ENCODE measurements at places on chromosomes 1 and 21.
A peak's percentile ranks its signal among the peaks of the same experiment; 100 is the strongest.

DNA sequence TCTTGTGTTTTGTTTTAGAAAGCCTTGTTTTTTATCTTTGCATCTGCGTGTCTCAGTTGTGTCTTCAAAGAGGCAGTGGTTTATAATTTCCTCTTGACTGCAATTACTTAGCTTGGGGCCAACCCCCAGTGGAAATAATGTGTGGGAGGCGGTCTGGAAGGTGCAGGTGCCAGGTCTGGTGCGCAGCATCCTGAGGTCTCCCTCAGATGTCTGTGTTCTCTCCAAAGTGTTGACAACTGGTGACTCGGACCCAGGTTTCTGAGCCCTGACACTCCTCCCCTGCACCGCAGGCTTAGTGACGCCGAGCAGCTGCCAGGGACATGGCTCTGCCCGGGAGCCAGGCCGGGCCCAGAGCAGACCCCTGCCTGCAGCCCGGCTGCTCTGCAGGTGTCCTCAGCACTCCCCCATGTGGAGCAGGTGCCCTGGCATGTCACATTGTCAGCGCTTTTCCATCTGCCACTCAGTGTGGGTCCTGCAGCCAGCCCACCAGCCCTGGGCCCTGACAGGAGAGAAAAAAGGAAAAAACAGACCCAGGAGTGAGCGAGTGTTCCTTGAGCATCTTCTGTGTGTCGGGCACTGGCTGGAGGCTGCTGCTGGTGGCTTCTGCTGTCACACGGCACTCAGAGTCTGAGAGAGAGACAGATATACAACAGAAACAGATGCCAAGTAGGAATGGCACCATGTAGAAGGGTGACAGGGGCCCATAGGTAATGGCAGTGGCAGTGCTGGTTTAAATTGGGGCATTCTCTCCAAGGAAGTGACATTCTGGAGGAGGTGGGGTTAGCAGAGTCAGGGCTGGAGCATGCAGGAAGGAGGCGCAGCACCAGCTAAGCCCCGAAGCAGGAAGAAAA, 24.8 kb upstream of the SELENON start:
- peak; percentile 65 for DNase-seq

DNA sequence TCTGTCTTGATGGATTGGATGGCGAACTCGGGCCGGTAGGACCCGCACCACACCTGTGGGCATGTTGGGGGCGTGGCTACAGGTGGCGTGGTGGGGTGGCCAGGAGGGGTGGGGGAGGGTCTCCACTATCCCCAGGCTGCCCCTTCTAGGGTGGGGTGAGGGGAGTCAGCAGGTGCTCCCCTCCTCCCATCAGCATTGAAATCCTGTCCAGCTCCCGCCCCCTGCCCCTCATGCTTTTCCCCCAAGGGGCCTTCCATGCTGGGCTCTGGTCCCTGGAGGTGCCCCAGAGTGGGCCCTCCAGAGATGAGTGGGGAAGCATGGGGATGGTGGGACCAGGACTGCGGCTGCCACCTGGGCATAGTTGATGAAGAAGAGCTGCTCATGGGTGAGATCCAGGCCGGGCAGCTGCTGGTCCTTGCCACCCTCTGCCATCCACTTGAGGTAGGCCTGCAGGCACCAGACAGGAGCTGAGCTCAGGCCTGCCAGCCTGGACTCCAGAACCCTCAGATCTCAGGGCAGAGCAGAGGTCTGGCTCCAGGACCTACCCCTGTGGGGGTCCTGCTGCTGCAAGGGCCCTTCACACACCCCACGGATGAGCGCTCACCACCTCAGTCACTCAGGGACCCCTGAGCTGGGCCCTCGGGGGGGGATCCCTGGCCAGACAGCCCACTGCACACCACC, 5.1 kb downstream of the PRXL2B start:
- DNase-seq, result no peak

GRCh38 chr1:8396786-8397406, 79.0 kb downstream of the SLC45A1 start:
- no peak for DNase-seq

DNA sequence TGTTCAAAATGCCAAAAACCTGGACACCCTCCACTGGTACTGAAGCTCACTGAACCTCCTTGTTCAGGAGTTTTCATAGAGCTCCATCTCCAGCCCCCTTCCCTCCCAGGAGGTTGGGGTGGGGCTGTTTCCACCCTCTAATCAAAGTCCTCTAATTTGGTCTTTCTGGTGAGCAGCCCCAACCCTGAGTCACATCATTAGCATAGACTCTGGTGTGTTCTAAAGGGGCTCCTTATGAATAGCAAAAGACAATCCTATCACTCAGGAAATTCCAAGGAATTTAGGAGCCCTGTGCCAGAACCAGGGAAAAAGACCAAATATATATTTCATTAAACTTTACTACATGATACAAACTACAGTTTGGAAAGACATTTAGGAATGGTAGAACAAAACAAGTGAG, 13.2 kb upstream of the UBE4B start:
- DNase-seq, result no peak

GRCh38 chr1:2942410-2942809, 78.9 kb upstream of the ACTRT2 start:
- DNase-seq, result no peak

DNA sequence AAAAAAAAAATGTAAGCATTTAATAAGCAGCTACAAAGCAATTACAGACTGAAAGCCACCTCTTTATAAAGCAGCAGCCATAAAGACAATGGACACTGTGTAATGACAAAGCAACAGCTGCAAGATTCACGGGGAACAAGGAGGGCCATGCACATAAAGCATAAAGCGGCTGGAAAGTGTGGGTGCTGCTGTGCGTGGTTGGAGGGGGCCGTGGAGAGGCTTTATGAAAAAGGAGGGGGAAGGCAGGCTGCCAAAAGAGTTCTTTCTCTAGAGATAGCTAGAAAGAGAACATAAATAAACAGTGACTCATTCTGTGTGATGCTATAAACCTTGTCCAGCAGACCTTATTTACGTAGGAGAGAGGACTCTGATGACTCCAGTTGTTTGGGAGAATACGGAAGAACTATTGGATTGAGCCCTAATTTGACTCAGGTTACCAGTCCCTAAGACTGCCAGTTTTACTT, 49.3 kb downstream of the ADAMTS1 start:
- no peak for DNase-seq

DNA sequence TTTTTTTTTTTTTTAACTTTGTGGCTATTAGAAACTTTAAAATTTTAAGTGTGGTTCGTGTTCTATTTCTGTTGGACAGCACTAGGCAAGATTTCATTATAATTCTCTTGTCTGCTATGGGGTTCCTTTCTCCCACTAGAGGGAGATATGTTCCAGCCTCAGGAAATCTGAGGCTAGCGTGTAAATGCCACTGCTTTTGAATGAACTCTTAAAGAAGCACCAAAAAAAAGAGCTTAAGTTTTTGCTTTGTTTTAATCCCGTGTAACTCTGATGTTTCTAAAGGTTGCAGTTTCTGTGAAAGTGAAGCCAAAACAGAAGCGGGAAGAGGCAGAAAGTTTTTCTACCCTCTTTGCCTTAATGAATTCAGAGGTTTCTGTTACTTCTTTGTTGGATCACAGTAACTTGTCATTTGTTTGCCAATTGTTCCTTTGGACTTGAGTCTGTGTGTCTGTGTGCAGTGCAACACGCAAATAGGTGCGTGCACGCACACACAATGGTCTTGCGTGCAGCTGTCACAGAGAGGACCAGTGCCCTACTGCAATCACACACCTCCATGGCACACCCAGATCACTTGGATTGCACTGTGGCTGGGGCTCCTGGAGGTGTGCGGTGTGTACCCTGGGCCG, 32.3 kb downstream of the HHAT start:
- DNase-seq, result no peak

- DNase-seq, result no peak
These were observed 15.0 kb upstream of the PWP2 start for GRCh38 chr21:44092211-44092610.

DNA sequence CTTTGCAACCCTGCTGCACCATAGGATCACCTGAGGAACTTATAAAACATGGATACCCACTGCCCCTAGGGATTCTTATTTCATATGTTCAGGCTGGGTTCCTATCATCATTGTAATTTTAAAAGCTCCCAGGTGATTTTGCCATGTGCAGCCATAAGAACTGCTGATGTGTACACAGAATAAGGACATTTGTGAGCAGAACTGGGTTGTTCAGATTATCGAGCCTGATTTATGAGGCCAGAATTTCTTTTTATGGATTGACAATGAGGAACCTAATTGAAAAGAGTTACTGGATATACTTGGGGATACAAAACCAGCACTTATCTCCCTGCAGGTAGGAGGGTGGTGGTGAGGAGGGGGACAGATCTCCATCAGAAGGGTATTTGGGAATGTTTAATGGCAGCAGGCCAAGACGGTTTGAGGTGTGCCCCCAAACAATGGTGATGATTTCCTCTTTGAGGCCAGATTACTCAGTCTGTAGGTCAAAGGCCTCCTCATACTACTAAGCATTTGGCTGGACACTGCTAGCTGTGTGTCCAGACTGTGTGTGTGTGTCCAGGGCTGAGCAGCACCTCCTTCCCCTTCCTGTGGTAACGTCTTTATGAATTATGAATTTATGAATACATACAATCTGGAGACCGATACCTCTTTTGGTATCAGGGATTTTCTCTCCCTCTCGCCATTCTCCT, 18.9 kb downstream of the NOS1AP start:
- no peak for DNase-seq

GRCh38 chr1:156104861-156105832, 9.4 kb upstream of the LMNA start:
- DNase-seq, result no peak

GRCh38 chr1:34671887-34672286, 83.0 kb upstream of the GJB5 start:
- DNase-seq, result no peak

DNA sequence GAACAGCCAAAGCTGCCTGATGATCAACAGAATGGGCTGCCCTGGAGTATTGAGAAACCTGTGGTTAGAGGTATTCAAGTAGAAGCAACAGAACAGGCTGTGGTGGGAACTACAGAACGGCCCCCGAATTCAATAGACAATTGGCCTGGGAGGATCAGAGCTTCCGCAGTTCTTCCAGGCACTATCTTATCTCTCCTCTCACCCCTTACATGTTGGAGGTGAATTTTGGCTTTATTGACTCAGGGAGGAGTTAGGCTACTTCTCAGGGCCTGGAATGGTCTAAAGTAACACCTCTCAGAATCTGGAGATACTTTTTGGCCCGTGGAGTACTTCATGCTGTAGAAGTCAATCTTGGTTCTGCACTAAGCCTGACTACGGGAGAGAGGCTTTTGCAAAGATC, 253.0 kb downstream of the PRDM2 start:
- DNase-seq, result no peak

DNA sequence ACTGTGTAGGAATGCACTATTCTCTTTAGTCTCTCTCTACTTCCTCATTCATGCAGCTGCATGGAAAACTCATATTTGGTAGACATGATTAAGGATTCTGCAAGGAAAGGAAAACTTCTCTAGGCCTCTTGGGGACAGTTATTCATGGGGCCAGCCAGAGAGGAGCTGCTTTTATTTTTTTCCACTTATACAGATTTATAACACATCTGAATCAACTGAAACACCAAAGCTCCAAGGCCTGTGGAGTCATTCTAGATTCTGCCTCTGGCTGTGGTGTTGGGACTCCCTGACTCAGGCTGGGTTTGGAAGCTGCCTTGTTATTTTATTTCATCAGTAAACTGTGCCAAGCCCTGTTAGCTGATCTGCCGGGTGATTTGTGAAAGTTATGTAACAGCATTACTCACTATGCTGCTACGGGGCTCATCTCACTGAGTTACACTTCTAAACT, 83.9 kb upstream of the EDEM3 start:
- no peak for DNase-seq

DNA sequence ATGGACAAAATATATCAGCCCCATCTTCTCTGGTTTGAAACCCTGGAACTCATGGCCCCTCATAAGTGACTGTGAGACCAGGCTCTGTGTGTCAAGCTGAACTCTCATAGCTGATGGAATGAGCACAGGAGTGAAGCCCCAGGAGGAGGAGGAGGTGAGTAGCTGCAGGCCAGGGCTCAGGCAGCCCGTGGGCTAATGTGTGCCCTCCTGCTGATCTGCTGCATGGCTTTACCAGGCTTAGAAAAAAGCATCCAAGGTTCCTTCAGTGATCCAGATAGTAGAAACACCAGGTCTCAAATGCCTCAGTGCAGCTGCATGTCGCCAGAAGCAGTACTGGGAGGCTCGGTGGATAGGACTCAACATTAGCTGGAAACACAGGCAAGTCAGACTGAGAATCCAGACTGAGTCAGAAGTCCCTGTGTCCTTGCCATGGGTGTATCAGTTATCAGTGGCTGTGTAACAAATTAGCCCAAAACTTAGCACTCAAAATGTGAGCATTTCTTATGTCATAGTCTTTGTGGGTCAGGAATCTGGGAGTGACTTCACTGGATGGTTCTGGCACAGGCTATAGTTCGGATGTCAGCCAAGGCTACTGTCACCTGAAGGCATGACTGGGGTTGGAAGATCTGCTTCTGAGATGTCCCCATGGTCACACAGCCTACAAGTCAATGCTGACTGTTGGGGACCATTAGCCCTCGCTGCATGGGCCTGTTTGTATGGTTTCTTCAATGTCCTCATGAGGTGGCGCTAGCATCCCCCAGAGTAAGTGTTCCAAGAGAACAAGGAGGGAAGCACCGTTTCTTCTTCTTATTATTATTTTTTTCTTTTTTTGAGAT, 255.4 kb upstream of the IRF2BP2 start:
- no peak for DNase-seq

GRCh38 chr21:41465176-41465781, 39.2 kb downstream of the MX1 start:
- DNase-seq, result no peak

DNA sequence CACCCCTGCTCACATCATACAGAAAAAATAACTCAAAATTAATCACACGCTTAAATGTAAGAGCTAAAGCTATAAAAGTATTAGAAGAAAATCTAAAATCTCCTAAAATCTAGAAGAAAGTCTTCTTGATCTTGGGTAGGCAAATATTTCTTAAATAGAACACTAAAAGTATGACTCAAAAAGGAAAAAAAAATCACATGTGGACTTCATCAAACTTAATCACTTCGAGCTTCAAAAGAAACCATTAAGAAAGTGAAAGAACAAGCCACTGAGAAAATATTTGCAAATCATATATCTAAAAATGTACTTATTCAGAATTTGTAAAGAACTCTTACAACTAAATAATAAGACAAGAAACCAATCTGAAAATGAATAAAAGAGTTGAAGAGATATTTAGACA, 32.7 kb downstream of the LRRC52 start:
- no peak for DNase-seq

DNA sequence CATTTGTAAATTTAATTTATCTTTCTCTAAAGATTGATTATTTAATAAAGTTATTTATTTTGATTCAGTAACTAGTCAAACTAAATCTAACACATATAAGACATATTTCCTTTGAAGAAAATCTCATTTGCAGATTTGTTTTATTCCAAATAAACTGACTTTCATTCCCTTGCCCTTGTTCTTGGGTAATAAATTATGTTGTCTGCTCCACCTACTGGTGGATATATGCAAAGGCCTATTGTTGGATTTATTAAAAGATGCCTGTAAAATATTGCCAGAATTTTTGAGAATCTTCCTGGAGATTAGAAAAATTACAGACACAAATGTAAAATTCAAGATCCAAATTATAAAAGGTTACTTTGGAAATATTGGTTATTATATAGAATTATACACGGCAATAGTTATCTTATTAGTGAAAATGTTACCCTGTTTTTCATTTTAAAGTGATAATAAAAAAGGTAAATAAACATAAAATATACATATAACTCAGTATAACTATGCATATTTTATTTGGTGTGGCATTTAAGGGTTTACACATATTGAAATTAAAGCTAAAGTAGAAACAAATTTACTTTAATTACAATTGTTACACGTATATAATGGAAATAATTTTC, 116.1 kb downstream of the SPATA17 start:
- no peak for DNase-seq
